T-helper 2 cell (primary cell): ENCODE measurements at places on chromosomes 11 and 22.

- no peak for DNase-seq
Measured at GRCh38 chr11:77876045-77876444, 55.1 kb downstream of the AAMDC start.

GRCh38 chr11:94785509-94785908 lies 17.4 kb downstream of the AMOTL1 start:
- DNase-seq = no peak

DNA sequence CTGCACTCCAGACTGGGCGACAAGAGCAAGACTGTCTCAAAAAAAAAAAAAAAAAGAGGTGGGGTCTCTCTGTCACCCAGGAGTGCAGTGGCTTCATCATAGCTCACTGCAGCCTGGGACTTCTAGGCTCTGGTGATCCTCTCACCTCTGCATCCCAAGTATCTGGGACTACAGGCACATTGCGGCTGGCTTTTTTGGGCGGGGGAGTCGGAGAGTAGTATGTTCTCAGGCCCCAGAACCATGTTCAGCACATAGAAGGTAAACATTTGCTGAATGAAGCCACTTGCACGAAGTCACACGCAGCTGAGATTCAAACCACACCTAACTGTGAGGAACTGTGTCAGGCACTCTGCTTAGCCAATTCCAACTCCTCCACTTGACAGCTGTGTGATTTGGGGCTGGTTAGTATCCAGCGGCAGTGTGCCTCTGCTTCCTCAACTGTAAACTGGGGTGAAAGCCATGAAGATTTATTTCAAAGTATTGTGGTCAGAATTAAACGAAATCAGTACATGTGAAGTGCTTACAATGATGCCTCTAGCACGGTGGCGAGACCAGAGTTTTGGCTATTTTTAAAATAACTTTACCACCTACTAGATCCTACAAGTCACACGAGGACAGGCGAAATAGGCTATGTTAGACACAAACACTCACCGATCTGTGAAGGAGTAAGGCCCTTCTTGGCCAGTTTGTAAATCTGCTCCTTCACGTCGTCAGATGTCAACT lies 789 bp downstream of the RPS13 start:
- no peak for DNase-seq

GRCh38 chr11:67356387-67356863 lies 3.1 kb upstream of the POLD4 start:
- DNase-seq = no peak

DNA sequence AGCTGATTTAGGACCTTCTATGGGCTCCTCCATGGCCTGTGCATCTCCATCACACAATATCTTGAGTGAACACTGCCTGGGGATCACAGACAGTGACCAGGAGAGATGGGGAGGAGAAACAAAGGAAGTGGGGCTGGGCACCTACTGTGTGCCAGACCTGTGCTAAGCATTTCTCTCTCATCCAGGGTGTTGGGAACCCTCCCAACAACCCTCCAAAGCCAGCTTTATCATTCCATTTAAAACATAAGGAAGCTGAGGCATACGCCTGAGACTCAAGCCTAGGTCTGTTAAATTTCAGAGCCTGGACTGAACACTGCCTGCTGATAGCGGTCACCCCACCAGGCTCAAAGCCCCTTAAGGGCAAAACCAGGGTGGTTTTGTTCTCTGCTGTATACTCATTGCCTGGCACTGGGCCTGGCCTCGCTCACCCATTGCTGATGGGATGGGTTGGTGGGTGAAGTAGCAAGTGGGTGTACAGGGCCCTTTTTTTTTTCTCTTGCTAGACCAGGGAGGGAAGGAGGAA lies 130.1 kb downstream of the MN1 start:
- DNase-seq = no peak

DNA sequence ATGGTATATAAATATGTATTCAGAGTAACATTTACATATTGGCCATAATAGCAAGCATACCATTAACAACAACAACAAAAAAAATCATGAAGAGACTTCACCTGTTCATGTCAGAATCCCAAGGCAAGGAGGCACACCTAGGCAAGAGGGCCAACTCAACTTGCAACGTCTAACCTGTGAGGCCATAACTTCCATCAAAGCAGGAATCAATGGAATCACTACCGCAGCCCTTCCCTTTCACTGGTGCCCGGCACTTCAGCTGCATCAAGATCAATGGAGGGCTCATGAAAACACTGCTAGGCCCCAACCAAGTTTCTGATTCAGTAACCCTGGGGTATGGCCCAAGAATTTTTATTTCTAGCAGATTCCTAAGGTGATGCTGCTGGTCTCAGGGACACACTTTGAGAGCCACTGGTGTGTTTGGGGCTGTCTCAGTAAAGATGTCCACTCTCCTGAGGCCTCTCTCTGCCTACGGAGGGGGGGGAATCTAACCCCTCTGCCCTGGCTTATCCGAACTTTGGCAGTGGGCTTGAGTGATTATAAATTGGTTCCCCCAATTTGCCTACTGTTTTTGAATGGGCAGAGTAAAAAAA lies 8.0 kb downstream of the ZFTA start:
- DNase-seq = no peak

DNA sequence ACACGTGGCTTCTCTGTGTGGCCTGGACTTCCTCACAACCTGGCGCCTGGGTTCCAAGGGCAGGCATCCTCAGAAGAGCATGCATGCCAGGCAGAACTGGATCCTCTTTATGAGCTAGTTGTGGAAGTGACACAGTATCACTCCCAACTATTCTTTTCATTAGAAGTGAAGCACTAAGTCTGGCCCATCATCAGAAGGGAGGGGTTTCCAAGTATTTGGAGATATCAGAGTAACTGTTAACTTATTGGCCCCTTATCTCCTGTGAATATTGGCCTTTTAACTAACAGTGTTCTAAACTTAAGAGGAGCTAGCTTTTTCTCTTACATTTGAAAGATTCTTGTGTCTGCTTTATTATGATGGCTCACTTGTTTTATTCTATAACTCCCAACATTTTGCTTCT lies 35.5 kb downstream of the FDX1 start:
- DNase-seq = no peak

- DNase-seq = no peak
Measured at GRCh38 chr11:40149721-40150120, 1309.7 kb downstream of the LRRC4C start.

DNA sequence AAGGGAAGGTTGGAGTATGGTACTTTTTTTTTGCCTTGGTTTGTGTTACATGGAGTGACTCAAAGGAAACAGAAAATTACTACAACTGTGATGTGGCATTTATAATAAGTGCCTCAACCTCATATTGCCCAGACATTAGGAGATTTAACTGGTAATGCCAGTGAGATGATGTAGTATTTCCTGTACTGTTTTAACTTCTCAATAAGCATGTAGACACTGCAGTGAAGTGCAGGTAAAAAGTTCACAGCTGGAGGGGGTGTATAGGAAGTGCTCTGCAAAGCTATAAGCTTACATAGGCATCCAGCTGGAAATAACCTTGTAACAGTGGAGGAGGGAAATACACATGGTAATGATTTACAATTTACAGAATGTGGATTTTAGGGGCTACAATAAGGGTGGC lies 138.2 kb upstream of the MTMR2 start:
- no peak for DNase-seq

DNA sequence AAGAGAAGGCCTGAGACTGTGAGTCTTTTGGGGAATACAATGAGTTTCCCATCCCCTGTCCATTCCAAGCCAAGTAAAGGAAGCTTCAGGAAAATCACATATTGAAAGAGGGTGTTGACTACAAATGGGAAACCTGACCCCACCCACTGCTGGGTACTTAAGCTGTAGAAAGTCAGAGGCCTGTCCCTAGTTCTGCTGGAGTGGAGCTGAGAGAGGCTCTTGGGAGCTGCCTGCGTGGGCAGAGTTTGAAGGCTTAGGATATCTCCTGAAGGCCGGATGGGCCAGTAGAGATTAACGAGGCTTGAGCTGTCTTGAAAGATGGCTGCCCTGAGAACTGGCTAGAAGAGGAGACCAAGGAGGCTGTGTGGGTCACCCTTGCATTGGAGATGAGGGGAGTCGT lies 176.2 kb upstream of the NECTIN1 start:
- DNase-seq = no peak

DNA sequence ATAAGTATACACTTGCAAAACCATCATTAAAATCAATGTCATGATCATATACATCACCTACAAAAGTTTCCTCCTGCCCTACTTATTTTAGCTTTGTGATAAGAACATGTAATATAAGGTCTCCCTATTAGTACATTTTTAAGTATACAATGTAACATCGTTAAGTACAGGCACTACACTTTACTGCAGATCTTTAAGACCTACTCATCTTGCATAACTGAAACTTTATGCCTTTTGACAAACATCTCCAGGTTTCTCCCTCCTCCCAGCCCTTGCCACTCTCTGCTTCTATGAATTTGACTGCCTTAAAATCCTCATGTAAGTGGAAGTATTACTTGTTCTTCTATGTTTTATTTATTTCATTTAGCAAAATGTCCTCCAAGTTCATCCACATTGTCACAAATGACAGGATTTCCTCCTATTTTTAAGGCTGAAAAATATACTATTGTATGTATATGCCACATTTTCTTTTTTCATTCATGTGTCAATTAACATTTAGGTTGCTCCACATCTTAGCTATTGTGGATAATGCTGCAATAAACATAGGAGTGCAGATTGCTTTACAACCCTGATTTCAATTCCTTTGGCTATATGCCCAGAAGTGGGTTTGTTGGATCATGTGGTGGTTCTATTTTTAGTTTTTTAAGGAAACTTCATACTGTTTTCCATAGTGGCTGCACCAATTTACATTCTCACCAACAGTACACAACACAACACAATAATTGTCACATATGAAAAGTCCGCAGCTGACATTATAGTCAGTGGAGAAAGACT lies 471.1 kb upstream of the ANO3 start:
- no peak for DNase-seq

- DNase-seq = no peak
Measured at GRCh38 chr11:61671527-61671926, 8.7 kb upstream of the DAGLA start.

- no peak for DNase-seq
Measured at GRCh38 chr22:36951746-36952145, 38.3 kb downstream of the CSF2RB start.

- no peak for DNase-seq
Measured at GRCh38 chr11:73467505-73467904, 91.3 kb downstream of the RELT start.

DNA sequence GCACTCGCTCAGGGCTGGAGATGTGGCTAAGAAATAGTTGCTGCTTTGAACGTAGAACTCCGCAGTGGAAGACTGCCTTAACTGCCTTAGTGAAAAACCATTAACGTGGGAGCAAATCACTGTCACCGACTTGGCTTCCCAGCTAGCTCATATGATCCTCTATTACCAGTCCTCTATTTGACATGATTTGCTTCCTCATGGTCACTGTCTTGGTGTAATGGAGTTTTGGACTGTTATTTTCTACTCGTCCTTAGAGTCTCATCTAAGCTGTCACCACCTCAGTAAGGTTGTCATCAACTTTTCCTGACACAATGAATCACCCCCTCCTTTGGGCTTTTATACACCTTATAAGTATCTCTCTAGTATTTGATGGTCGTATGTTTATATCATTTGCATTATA lies 167.1 kb upstream of the NARS2 start:
- DNase-seq = no peak

DNA sequence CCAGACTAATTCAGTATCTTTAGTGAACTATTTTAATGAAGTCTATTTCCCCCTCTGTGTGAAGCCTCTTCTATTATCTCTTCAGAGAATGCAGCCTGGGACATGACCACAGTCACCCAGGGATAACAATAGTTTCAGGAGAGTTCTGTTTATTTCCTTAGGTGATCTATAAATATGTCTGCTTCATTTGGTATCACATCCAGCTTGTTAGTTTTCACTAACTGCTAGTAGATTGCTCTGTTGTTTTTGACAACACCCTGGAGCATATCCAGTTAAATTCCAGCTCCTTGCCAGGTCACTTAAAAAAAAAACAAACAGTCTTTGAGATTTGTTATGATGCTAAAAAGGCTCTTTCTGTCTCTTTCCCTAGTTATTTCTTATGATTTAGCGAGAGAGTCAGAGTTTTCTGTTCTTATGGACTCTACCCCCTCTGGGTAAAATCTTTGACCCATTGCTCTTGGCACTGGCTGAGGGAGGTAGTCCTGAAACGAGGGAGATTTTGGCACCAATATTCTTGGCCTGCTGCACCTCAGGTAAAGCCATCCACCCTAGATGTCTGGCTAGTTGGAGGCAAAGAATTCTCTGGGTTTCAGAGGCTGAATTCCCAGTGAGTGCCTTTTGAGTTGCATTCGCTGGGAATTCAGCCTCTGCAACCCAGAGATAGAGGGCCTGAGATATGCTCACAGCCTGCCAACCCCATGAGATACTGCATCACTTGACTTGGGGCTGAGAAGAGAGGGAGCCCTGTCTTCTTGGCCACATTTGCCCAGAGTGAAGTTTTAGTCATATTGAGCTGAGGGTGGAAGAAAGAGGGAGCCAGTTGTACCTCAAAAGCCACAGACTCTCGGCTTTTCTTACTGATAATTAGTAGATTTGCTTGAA lies 159.1 kb downstream of the PGR start:
- no peak for DNase-seq

GRCh38 chr11:88275636-88276035 lies 61.9 kb downstream of the CTSC start:
- DNase-seq = no peak

DNA sequence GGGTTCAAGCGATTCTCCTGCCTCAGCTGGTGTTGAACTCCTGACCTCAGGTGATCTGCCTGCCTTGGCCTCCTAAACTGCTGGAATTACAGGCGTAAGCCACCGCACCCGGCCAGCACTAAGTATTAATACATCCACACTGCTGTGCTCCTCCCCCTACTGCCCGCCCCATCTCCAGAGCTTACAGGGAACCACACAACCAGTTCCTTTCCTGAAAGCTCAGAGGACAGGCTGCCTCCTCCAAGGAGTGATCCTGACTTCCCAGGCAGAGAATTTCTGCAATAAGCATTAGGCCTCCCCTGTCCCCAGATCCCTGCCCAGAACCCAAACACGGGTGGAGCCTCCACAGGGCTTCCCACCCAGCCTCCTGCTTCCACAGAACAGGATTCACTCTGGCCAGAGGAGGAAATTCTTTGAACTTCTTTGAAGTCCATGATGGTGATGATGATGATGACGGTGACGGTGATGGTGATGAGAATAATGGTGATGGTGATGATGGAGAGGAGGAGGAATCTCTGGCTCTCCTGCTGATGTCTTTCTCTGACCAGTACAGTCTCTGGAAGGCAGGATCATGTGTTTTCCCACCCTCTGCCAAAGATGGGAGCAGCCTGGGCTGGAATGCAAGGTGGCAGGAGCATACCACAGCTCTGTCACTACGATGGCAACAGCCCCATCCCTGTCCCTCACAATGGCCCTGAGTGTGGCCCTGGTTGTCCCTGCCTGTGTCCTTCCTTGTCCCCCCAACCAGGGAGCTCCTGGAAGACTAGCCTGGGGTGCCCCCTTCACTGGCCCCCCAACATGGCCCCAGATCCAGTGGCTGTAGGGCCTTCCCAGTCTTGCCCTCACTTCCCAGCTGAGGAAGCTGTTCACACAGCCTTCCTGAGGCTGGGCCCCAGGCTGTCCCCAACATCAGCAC lies 33.5 kb upstream of the CSNK1E start:
- no peak for DNase-seq

GRCh38 chr11:27965559-27965958 lies 142.4 kb downstream of the KIF18A start:
- DNase-seq = no peak

- DNase-seq = no peak
Measured at GRCh38 chr11:73420136-73420535, 43.9 kb downstream of the RELT start.

GRCh38 chr22:20198557-20199319 lies 47.9 kb upstream of the CCDC188 start:
- no peak for DNase-seq
